Stimulated activated CD8-positive, alpha-beta memory T cell treated with anti-CD3 and anti-CD28 coated beads, Interleukin-2, amount 100 ng/mL, for 1 hour (primary cell): ENCODE measurements at places on chromosomes 12 and 14.

- no peak for DNase-seq
Observed at GRCh38 chr14:54683882-54684794, 117.2 kb downstream of the SAMD4A start.

GRCh38 chr12:81231574-81232368 is 153.9 kb downstream of the ACSS3 start:
- DNase-seq: no peak

DNA sequence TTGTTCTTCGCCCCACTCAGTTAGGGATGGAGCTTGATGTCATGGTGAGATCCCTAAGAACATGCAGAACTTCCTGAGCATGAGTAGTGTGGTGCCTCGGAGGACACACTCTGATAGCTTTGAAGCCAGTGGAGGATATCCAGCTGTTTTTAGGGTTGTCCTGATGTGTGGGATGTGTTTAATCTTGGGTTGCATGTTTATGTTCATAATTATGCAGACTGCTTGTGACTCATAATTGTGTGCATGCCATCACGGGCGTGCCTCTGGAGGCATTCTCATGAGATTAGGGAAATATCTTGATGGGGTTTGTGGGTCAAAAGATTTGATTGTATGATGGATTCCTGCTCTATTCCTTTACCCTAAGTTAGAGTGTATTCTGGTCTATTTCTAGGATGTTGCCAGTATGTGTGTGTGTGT is 267.4 kb upstream of the PELI2 start:
- DNase-seq: no peak

- no peak for DNase-seq
Observed at GRCh38 chr14:101887219-101887618, 77.2 kb upstream of the DYNC1H1 start.

- DNase-seq: no peak
Observed at GRCh38 chr14:94542811-94543440, 18.3 kb upstream of the SERPINA4 start.
